Cerebellar cortex (tissue), 1 donor: ENCODE measurements at places on chromosomes 13 and 19.

- no peak for DNase-seq
Measured at GRCh38 chr13:85564598-85564997, 234.6 kb downstream of the SLITRK6 start.

DNA sequence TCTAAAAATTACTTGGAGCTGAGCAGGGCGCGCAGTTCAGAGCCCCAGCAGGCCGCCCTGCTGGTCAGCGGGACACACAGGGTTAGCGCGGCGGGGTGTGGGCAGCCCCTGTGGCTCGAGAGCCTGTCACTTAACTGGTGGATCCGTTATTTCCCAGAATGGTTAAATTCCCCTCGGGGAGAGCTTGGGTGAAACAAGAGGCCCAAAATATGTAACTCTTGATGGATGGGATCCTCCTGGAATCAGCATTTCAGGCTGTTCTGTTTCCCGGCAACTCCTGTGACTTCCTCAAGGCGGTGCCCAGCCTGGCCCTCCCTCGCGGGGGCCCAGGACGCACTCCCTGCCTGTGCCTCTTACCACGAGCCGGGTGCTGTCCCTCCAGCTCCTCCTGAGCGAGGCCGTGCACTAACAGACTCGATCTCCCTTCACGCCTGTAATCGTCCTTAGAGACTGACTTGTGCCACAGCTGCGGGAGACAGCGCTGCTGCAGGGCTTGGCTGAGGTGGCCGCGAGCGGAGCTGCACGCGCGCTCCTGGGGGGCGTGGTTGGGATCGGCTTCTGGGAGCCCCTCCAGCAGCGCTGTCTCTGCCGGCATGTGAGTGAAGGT lies 9.7 kb downstream of the PTBP1 start:
- no peak for DNase-seq

GRCh38 chr13:55602784-55603183 lies 1537.9 kb upstream of the PRR20A start:
- DNase-seq, result no peak

GRCh38 chr13:75829830-75830229 lies 193.7 kb downstream of the LMO7 start:
- no peak for DNase-seq

DNA sequence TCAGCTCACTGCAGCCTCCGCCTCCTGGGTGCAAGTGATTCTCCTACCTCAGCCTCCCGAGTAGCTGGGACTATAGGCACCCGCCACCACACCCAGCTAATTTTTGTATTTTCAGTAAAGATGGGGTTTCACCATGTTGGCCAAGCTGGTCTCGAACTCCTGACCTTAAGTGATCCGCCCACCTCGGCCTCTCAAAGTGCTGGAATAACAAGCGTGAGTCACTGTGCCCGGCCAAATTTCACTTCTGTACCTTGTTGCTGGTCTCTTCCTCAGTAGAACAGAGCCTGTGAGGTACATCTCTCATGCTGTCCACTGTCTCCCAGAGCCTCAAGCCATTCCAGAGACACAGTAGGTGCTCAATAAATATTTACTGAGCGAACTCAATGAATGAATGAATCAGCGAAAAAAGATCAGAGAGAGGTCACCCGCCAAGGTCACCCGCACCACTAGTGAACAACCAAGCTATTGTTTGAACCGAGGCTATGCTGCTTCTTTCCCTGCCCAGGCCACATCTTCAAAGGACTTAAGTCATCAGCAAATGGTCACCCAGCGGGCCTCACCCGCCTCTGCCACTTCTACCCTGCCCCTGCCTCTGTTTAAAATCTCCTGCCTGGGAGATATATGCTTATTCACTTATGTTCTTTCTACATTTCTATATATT lies 9.3 kb downstream of the TMEM143 start:
- no peak for DNase-seq
